ENCODE measurements at places on chromosomes 16 and 17.
A peak's percentile ranks its signal among the peaks of the same experiment; 100 is the strongest.

- DNase-seq: no peak
Measured at GRCh38 chr16:11253009-11253994, 2.7 kb downstream of the SOCS1 start.

GRCh38 chr17:4497101-4497824 is 1.4 kb upstream of the SPNS2 start:
- no peak for DNase-seq

GRCh38 chr16:4944333-4945281 is 7.7 kb upstream of the PPL start:
- no peak for DNase-seq

GRCh38 chr16:84890427-84890826 is 70.6 kb downstream of the CRISPLD2 start:
- no peak for DNase-seq

GRCh38 chr17:17387017-17387497 is 83.9 kb downstream of the NT5M start:
- no peak for DNase-seq

- DNase-seq: peak; percentile 25
Measured at GRCh38 chr16:75236232-75236631, 15.2 kb downstream of the BCAR1 start.

DNA sequence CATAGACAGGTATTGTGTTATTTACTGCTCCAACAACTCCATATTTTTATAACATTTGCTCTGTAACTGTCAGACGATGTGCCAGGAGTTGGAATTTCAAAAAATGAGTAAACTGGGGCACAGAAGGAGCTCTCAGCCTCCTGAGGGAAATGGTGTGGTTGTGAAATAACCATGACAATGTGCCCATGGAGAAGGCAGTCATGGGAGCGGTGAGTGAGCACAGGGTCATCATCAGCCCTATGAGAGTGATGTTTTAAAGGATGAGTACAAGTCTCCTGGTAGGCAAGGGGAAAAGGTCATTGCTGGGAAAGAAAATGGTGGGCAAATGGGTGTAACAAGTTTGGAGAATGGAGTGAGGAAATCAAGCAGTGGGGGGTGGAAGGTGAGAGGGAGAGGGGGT is 115.0 kb upstream of the SEC14L1 start:
- no peak for DNase-seq

GRCh38 chr16:86150641-86151238 is 251.8 kb downstream of the IRF8 start:
- DNase-seq: no peak

Measured in stimulated activated CD4-positive, alpha-beta T cell treated with anti-CD3 and anti-CD28 coated beads, Interleukin-15, amount 100 ng/mL, for 48 hours (primary cell).